ENCODE measurements at places on chromosomes 4 and X. TPM values are rescaled to one million over a fixed set of nuclear protein-coding genes. Genes with fewer than 3 reads are reported as not detected.

DNA sequence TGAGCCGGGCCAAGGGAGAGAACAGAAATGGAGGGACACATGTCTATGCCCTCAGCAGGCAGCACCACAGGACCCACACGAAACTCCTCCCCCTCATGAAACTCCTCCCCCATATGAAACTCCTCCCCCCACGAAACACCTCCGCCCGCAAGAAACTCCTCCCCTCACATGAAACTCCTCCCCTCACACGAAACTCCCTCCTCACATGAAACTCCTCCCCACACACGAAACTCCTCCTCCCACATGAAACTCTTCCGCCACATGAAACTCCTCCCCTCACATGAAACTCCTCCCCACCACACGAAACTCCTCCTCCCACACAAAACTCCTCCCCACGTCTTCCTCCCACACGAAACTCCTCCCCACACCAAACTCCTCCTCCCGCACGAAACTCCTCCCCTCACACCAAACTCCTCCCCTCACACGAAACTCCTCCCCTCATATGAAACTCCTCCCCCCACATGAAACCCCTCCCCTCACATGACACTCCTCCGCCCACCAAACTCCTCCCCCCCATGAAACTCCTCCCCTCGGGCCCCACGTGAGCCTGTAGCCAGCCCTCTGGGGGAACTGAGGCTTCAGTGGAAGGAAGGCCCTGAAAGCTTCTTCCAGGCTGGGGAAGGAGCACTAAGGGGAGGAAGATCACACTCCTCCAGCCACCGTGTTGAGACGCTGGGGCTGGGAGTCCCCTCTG is 15.2 kb downstream of the ADRA2C start:
- no peak for DNase-seq

GRCh38 chrX:70508296-70508911 is 63.8 kb downstream of the DLG3 start:
- DNase-seq = no peak

DNA sequence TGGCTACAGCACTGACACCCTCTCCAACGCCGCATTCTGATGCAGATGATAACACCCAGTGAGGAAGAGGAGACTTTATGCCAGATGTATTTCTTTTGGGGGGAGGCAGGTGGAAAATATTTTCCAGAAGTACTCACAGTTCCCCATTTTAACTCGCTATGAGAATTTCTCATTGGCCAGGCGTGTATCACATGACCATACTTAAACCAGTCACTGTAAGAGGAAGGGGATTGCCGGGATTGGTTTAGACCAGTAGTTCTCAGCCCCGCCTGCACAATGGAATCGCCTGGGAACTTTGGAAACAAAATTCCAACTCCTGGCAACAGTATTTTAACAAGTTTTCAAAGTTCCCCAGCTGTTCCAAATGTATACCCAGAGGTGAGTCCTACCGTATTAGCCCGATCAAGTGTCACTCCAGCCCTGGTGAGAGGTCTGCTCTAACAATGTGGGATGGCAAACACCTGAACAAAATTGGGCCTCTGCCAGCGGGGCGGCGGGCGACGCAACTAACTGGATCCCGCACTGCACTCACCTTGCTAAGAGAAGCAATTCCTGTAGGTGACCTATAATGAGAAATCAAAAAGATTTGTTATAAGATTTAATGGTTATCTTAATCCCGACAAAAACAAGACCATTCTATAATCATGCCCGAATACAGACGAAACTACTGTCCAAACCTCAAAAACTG is 2.9 kb upstream of the MSL3 start:
- DNase-seq = no peak

GRCh38 chrX:132426695-132427281 is 62.0 kb downstream of the MBNL3 start:
- DNase-seq = no peak

CASP3 gene
- total RNA-seq = 21.7 TPM

GAGE13 gene
- not detected for total RNA-seq

Measured in cardiac septum (tissue), 1 donor.